ENCODE measurements at places on chromosomes 1 and 21.

GRCh38 chr1:224450159-224450558 lies 15.6 kb upstream of the WDR26 start:
- DNase-seq = no peak

GRCh38 chr1:109083923-109084322 lies 6.6 kb upstream of the TMEM167B start:
- no peak for DNase-seq

DNA sequence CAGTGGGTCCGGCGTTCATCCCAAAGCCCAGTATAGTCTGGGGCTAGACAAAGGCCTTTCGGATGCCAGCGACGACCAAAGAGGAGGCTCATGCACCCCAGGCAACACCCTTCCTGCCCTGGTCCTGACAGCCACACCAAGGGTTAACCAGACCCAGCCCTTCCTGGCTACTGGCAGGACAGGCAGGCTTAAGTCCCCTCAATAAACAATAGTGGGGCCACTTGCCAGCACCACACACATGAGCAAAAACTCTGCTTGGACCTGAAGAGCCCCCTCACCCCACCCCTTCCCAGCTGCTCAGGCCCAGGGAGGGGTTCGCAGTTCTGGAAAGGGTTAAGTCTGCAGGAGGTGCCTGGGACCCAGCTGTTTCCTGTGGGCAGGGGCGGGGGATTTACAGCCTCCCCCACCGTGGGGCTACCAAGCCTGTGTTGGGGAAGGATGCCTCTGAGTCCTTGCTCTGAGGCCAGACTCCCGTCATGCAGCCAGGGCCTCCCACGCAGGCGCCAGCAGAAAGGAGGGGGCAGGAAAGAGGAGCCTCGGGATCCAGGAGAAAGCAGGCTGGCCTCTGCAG lies 18.2 kb downstream of the PHLDA3 start:
- no peak for DNase-seq

GRCh38 chr1:17565461-17566252 lies 26.2 kb downstream of the ARHGEF10L start:
- DNase-seq = no peak

DNA sequence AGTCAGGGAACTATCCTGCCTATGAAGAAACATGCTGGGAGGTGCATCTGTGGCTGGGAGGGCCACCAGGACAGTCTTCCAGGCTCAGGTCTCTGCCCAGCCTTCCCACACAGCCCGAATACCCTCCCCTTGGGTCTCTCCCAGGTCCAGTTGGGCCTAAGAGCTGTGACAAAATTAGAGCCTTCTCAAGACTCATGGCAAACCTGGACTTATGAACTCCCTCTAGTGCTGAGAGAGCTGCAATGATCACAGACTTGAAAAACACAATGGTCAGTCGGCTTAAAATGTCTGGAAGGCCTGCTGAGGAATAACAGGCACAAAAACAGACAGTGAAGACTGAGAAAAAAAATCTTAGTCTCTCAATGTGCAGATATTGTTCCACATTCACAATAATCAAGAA lies 325.1 kb downstream of the BRINP2 start:
- DNase-seq = no peak

- DNase-seq = no peak
These were observed 8.6 kb downstream of the LIX1L start for GRCh38 chr1:145949219-145949618.

- no peak for DNase-seq
These were observed 7.5 kb downstream of the PFKFB2 start for GRCh38 chr1:207060596-207060995.

DNA sequence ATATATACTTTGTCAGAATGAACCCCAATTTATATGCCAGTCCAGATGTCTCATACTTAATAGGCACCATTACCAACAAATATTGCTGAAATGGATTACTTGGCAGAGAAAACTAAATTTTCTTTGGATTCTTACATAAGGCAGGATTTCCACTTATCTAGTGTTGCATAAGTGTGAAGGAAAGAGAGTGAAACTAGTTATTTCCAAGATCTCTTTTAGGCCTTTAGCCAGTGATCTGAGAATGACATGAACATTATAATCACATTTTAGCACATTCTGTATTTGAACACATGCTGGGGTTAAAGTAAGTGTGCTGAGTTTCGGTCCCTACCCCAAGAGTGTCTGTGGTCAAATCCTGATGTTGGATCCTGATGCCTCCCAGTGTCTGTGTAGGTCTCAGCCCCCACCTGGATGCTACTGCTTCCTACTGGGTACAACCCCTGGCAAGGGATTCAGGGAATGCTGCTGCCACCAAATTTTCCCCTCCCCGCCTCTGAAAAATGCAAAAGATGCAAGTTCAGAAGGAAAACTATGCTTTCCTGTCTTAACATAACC lies 11.2 kb downstream of the DDAH1 start:
- no peak for DNase-seq

- no peak for DNase-seq
These were observed 33.4 kb upstream of the WNT4 start for GRCh38 chr1:22176258-22176657.

DNA sequence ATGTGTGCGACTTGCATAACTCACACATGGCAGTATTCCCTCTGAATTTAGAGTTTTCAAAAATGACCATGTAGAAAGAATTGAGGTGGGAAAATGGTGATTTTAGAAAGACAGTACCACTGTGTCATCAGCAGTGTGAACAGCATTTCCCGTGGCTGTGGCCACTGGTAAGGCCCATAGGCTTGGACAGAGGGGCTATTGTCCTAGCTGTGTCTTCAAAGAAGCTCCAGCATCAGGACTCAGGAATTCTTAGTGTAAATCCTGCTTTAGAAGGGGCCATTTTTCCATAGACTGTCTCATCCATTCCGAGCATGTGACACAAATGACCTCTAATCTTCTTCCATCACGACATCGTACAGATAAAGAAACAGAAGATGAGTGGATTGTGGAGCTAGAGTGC lies 119.3 kb upstream of the BACE2 start:
- no peak for DNase-seq

- no peak for DNase-seq
These were observed 16.4 kb downstream of the TCEANC2 start for GRCh38 chr1:54069791-54070170.

DNA sequence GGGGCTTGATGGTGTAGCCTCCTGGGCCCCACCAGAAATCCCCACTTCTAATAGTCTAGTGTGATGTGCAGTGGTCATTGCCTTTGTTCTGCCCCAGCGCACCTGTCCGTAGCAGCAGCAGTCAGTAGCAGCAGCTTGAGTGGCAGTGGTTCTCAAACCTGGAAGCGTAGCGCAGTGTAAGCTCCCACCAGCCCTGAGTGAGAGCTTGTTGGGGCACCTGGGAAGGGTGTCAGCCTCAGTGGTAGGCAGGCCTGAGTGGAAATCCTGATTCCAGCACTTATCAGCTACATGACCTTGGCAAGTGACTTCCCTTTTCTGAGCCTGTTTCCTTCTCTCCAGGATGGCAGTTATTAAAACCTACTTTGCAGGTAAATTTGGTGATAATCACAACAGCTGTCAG lies 41.6 kb upstream of the EPHA8 start:
- no peak for DNase-seq
